DND-41 (cell line): ENCODE measurements at places on chromosomes 3 and 15.

DNA sequence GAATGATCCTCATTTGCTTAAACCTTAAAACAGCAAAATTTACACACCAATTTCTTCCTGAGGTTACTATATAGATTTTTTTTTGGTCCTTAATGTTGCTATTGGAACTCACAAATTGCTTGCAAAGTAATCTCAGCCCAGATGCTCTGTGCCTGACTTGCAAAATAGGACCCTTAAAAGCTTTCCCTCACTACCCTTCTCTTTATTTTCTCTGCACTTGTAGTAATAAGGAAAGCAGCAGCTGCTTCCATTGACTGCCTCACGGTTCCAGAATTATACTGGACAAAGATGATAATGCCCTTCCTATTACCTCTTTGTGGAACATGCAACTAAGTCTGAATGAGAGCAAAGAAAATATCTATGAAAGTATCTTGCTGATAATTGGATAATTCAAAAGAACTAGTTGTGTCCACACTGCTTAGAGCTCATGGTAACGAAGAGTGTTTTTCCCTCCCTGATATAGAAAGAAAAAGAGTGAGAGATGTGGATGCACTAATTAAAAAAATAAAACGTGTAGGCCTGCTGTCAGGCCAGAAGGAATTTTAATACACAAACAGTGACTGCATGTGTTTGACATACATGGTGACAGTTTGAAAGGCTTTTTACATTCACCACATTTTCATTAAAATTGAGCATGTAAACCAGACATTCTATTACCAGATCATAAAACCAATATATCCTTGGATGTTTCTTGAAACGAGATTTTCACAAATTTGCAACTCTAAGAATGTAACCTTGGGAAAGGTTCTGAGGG lies 783.1 kb downstream of the GBE1 start:
- no peak for DNase-seq

GRCh38 chr3:30657914-30658313 lies 51.5 kb downstream of the TGFBR2 start:
- peak; percentile 31 for DNase-seq

GRCh38 chr3:110804856-110805255 lies 266.8 kb upstream of the NECTIN3 start:
- no peak for DNase-seq

DNA sequence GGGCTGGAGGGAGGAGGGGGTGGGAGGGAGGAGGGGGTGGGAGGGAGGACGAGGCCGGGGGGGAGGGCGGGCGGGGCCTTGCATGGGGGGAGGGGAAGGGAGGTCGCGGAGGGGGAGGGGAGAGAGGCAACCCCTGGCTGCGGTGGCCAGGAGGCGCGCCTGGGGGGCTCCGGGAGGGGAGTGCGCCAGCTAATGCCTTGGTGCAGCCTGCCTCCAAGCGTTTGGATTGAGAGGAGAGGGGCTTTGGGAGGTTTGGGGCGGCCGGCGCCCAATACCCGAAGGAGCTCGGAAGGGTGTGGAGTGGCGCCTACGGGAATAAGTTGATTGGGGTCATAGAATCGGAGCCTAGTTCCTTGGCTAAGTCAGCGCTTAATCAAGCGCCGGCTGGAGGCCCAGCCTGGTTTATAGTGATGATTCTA lies 557 bp downstream of the TFG start:
- DNase-seq: peak; percentile 76

GRCh38 chr15:34782901-34783300 lies 12.4 kb downstream of the ACTC1 start:
- no peak for DNase-seq
